GM20000 (cell line): ENCODE measurements at places on chromosomes 11 and 22.

DNA sequence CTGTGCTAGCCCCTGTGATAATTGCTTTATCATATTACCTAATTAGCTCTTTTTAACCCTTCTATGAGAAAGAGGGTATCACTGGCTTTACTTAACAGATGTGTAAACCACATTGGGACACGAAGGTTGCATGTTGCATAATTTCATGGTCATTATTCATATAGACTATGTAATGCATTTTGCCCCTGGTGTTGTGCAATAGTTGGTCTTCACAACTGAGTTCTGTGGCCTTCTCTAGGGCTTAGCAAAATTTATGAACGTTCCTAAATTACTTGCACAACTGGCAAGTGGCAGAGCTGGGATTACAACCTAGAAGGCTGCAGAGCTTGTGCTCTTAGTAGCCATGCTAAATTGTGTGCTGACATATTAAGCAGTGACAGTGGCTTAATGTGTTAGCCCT lies 34.6 kb upstream of the PDGFD start:
- DNase-seq, result no peak

- DNase-seq, result no peak
Measured at GRCh38 chr22:47407461-47408025, 645.1 kb downstream of the TBC1D22A start.

- no peak for DNase-seq
Measured at GRCh38 chr11:111814557-111815320, 48.5 kb upstream of the PPP2R1B start.

DNA sequence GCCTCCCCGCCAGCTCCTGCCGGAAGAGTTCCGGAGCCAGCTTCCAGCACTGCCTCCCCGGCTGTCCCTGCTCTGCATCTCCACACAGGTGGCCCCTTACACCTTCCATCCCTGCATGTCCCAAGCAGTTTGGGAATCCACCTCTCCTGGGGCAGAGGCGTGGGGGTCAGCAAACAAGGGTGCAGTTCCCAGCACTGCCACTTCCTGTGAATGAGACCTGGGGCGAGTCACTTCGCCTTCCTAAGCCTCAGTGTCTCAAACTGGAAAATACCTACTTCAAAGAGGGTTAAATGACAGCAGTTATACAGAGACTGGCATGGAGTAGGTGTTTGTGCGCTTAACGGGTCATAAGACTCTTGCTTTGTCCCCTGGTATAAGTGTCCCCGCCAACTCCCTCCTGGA lies 5.2 kb downstream of the CYTH4 start:
- DNase-seq, result no peak

GRCh38 chr22:39254789-39255298 lies 10.1 kb upstream of the PDGFB start:
- DNase-seq, result peak; percentile 87

DNA sequence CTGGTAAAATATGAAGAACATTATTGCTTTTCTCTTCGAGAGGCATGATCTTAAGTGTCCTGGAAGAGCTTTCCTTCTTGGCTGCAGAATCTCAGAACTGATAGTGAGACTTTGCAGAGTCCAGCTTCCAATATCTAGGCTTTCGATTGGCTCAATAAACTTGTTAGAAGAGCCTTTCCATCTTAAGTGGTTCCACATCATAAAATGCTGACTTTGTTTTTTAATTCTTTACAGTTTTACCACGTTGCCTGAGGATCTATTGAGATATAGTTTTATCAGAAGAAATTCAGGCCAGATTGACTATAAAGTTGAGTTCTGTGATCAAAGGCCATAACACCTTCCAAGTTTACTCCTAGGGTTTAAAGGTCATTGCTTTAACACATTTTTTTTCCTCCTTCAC lies 15.6 kb upstream of the DNAJB7 start:
- no peak for DNase-seq

DNA sequence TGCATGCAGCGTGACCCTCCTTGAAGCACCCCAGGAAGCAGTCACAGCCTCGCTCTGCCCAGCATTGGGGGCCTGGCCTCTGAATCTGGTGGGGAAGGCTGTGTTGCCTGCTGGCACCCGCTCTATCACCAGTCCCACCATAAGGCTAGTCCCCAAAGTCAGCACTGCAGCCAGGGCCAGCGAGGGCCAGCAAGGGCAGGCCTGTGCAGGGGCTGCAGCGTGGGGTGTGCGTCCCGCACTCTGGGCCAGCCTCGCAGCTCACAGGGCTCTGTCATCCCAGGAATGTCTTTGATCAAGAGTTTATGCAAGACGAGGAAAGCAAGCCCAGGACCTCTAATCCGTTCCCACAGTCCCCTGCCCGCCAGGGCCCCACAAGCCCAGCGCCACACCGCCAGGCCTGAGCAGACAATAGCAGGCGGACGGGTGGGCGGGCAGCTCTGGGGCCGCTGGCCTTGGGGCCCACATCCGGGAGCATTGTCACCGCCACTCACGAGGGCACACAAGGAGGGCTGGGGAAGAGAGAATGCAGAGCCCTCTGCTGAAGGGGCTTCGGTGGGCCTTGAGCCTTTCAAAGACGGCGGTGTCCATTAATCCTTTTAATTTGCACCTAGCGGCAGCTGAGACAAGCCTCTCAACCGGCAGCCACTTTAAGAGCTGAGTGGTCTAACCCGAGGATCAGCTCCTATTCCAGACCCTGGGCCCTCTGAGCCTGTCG lies 17.1 kb downstream of the LTO1 start:
- DNase-seq, result no peak

DNA sequence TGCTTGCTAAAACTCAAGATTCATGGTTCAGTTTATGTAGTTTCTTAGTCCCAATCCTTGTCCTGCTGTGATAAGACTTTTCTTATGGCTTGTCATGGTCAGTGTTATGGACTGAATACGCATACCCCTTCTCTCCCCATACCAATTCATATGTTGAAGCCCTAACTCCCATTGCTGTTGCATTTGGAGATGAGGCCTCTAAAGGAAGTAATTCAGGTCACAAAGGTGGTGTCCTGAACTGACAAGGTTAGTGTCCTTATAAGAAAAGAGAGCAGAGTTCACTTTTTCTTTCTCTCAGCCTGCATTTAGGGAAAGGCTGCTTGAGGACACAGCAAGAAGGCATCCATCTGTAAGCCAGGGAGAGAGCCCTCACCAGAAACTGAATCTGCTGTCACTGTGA lies 618.2 kb downstream of the LRRC4C start:
- no peak for DNase-seq

DNA sequence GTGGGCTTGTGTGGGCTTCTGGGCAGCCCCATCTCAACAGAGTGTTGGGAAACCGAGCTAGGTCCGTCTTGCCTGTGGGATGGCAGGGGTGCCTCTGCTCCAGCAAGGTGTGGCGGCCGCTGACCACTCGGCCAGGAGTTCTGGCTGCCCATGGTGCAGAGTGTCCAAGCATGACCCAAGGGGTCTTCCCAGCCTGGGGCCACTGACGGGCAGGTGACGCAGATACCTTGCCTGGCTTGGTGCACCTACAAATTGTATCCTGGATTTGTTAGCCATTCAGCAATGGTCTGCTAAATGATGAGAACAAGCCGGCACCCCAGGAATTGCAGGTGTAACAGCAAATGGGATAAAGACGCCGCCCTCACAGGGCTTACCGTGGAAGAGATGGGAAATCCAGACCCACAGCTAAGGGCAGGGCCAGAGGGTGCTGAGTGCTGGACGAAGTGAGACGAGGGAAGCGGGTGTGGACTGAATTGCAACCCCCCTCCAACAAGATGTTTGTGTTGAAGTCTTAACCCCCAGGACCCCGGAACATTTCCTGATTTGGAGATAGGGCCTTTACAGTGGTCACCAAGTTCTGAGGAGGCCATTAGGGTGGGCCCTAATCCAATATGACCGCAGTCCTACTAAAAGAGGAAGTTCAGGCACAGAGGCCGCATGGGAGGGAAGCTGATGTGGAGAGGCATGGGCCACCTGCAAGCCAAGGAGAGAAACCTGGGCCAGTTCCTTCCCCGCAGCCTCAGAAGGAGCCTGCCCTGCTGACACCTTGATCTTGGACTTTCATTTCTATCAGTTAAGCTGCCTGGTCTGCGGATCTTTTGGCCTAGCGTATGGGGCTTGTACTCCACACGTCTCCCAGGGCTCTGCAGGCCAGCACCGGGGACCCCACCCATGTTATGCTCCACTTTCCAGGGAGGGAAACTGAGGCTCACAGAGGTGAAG lies 45.2 kb upstream of the LINC01488 start:
- no peak for DNase-seq

DNA sequence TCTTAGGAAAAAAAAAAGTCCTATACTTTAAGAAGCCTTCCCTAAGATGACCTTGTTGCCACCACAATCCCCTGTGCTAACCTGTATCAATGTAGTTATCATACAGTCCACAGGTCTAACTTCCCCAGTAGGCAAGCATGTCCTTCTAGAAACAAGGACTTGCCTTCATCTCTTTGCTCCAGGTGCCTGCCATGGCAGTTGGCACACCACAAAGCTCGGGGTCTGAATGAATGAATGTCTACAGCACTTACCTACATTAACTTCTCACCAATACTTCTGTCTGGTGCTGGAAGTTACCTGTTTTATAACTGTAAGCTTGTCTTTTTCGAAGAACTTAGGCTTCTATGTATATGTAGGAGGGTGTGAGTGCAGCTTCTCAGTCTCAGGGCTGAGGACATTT lies 23.4 kb downstream of the CLPB start:
- no peak for DNase-seq

DNA sequence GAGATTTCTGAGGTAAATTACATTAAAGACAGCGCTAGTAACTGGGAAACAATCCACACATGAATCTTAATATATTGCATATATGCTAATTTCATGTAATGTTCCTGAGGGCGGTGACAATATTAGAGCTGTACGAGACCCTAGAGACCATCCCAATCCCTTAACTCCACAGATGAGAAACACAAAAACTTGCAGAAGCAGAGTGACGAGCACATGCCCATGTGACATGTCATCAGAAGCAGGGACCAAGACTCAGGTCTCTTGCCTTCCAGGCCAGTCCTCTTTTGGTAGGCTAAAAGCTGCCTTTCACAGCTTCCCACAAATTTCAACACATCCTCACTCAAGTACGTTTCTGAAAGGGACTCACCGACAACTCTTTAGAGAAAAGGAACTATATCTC lies 11.8 kb downstream of the MAPK1 start:
- no peak for DNase-seq

- no peak for DNase-seq
Measured at GRCh38 chr22:24180316-24181087, 785 bp upstream of the SUSD2 start.
